ENCODE measurements at places on chromosomes 16 and 17. TPM values are rescaled to one million over a fixed set of nuclear protein-coding genes. Genes with fewer than 3 reads are reported as not detected.

Gene KRTAP2-3
- not detected for polyA plus RNA-seq

Gene TP53TG3
- not detected for polyA plus RNA-seq

Gene KCNJ18
- polyA plus RNA-seq, result not detected

Gene CDT1
- polyA plus RNA-seq, result 14.0 TPM

Gene CCL3
- 11.7 TPM for polyA plus RNA-seq

Gene MYH2
- 0.03 TPM for polyA plus RNA-seq

Gene VMO1
- polyA plus RNA-seq, result 2.1 TPM

Gene EVPL
- 63.2 TPM for polyA plus RNA-seq

Gene ARL5C
- not detected for polyA plus RNA-seq

Gene KRT39
- not detected for polyA plus RNA-seq

- no peak overlapping the region for H3K4me3 ChIP-seq
- peaks cover 13% of the 10 kb centered on the region for H3K4me1 ChIP-seq
Observed at GRCh38 chr17:54944796-54945195, 23.7 kb downstream of the COX11 start.

GRCh38 chr16:76639685-76640289 is 362.6 kb downstream of the CNTNAP4 start:
- DNase-seq, result peak; percentile 29
- H3K27ac ChIP-seq, result no peak overlapping the region
- H3K36me3 ChIP-seq, result no peaks in the 10 kb centered on the region
- H3K4me3 ChIP-seq, result no peak overlapping the region
- no peaks in the 10 kb centered on the region for H3K27me3 ChIP-seq

- H3K36me3 ChIP-seq, result no peaks in the 10 kb centered on the region
- DNase-seq, result no peak
- no peaks in the 10 kb centered on the region for H3K27me3 ChIP-seq
- no peak overlapping the region for H3K27ac ChIP-seq
- H3K4me1 ChIP-seq, result peaks cover 22% of the 10 kb centered on the region
Observed at GRCh38 chr16:57089406-57089805, 3.0 kb upstream of the CPNE2 start.

DNA sequence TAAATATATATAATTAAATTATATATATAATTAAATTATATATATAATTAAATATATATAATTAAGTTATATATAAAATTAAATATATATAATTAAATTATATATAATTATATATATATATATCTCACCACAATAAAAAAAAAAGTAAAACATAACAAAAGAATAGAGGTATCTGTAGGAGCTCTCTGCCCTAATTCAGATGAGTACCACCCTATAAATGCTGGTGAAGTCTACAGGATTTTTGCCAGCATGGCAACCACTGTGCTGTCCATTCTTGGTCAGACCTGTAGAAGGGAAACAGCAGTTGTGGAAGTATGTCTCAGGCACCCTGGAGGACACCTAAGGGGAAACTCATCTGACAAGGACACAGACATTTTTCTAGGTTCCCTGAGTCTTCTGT is 259.7 kb downstream of the PRKCA start:
- H3K27ac ChIP-seq, result no peak overlapping the region
- no peak overlapping the region for H3K4me3 ChIP-seq
- no peaks in the 10 kb centered on the region for H3K4me1 ChIP-seq
- no peaks in the 10 kb centered on the region for H3K36me3 ChIP-seq
- no peaks in the 10 kb centered on the region for H3K27me3 ChIP-seq

- no peaks in the 10 kb centered on the region for H3K36me3 ChIP-seq
- H3K4me1 ChIP-seq, result peaks cover 14% of the 10 kb centered on the region
- no peak for DNase-seq
- no peaks in the 10 kb centered on the region for H3K27me3 ChIP-seq
- peak overlapping the region; percentile 98 for H3K27ac ChIP-seq
Observed at GRCh38 chr16:58128711-58129096, 477 bp downstream of the CFAP20 start.

DNA sequence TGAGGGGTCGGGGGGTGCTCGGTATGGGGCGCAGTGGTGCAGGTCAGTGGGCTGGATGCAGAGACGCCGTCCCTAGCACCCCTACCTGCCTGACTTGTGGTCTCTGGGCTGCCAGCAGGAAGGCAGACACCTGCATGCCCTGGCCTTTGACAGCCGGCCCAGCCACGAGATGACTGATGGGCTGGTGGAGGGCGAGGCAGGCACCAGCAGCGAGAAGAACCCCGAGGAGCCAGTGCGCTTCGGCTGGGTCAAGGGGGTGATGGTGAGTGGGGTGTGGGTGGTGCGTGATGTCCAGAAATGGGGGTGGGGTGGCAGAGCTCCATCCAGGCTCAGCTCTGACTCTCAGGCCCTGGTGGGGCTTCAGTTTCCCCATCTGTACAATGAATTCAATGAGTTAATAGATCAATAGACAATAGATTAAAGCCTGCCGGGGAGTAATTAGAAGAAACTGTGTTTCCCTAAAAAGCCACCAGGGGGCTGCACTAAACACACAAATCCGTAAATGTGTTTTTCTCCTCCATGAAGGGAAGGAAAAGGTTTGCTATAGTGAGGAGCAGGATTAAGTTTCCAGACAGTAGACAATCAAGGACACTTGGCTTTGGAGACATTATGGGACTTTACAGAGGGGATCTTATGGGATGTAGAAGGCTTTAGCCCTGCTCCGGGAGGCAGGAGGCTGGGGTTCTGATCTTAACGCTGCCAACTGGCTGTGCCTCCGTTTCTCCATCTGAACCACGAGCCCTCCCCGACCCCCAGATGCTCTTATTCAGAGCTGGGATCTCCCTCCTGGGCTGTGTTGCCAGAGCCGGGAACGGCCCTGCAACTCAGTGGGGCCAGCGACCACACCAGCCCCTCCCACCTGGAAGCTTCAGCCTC is 2.2 kb downstream of the SLC12A3 start:
- DNase-seq, result no peak
- H3K4me1 ChIP-seq, result peaks cover 5% of the 10 kb centered on the region
- no peaks in the 10 kb centered on the region for H3K27me3 ChIP-seq
- H3K27ac ChIP-seq, result no peak overlapping the region
- H3K4me3 ChIP-seq, result no peak overlapping the region

DNA sequence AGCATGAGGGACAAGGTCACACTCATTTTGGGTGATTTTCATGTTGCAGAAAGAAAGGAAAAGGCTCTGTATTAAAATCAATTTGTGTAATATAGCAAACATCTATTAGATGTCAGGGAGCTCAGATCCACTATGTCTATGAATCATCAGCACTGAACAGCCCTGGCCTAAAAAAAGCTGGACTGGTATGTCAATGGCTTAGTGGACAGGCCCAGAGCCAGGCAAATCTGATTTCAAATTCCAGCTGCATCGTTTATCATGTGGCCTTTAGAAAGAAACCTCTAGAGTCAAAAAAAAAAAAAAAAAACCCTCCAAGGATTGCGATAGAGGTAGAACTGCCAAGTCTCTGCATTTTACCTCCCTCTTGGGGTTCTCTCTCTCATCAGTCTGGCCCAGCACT is 5.4 kb downstream of the GAS7 start:
- H3K4me1 ChIP-seq, result no peaks in the 10 kb centered on the region
- no peak overlapping the region for H3K4me3 ChIP-seq
- H3K27me3 ChIP-seq, result peaks cover 19% of the 10 kb centered on the region
- H3K27ac ChIP-seq, result no peak overlapping the region
- H3K36me3 ChIP-seq, result no peaks in the 10 kb centered on the region

DNA sequence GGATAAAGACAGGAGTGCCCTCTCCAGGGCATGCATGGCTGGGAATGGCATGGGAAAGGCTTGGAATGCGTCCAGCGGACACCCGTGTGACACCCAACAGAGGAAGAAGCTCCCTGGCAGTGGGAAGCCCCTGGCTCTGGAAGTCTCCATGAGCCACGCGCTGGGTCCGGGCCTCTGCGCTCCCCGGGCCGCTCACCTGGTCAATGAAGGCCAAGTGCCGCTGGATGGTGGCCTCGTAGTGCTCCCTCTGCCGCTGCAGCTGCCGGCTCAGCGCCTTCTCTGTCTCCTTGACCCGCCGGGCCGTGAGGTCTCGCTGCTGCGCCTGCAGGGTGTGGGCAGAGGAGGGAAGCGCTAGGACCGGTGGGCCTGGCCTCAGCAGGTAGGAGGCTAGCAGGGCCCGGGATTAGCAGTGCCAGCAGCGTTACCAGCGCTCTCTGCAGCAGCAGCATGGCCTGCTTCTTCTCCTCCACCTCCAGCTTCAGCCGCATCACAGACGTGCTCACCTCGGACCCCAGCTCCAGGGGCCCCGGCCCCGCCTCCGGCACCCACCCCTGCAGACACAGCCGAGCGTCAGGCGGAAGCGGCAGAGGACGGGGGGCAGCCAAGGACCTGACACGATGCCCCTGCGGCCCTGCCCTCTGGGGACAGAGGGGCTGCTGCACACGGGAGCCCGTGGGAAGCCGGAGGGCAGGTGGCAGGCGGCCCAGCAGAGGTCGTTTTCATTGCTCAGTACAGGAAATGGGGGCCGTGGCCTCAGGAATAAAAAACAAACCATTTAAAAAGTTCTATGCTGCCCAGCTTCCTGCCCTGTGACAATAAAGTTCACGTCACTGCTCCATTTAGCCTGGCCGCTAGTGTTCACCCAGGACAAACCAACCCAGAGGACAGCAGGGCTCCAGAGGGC is 26.0 kb downstream of the CEP131 start:
- peaks cover 10% of the 10 kb centered on the region for H3K36me3 ChIP-seq
- peaks cover 5% of the 10 kb centered on the region for H3K4me1 ChIP-seq
- no peak overlapping the region for H3K27ac ChIP-seq
- no peaks in the 10 kb centered on the region for H3K27me3 ChIP-seq
- DNase-seq, result no peak

DNA sequence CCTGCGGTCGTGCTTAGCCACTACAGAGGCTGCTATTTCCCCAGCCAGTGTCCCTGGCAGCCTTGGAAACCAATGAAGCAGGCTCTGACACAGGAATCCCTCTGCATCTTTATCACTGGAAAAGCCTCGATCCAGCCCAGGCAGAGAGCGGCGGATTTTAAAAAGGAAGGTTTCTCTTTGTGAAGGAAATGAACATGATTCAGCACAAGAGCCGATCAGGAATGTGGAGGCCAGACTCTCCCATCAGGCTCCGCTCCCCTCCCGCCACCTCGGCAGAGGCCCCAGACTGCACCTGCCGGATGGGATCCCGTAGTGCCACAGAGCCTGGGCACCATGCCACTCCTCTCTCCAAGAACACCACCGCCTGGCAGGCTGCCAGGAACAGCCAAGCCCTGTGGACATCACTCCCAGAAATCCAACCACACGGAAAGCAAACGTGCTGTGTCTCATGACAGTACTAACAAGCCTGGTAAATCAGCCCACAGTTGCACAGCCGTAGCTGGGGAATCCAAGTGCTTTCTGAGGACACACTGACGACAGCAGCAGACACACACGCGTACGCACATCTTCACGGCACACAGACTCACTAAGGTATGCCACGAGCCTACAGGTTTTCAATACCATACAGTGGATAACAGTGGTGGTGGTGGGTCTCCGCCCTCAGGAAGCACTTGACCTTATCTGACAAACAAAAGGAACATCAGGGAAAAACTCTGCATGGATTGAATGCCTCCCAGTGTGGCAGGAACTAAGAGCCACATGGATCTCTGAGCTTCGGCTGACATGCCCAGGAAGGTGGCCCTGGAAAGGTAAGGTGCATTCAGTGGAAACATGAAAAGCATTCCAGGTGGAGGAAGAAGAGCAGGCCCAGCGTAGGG is 5.4 kb downstream of the LRRC75A start:
- H3K36me3 ChIP-seq, result peaks cover 21% of the 10 kb centered on the region
- DNase-seq, result peak; percentile 78
- no peak overlapping the region for H3K4me3 ChIP-seq
- no peaks in the 10 kb centered on the region for H3K27me3 ChIP-seq
- H3K4me1 ChIP-seq, result peaks cover 75% of the 10 kb centered on the region

DNA sequence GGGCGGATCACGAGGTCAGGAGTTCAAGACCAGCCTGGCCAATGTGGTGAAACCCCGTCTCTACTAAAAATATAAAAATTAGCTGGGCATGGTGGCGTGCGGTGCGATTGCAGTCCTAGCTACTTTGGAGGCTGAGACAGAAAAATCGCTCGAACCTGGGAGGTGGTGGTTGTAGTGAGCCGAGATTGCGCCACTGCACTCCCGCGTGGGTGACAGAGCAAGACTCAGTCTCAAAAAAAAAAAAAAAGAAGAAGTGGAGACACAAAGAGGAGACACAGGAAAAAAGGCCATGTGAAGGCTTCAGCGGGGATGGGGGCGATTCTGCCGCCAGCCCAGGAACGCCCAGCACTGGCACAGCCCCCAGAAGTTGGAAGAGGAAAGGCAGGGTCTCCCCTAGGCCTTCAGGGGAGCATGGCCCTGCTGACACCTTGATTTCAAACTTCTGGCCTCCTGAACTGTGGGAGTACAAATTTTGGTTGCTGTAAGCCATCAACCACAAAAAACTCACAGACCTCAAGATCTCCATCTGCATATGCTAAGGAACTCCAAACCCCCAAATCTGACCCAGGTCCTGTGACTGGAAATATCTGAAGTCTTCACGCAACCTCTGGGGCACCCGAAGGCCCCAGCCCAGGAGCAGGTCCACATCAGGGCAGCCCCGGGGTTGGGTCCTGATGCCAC is 7.0 kb downstream of the SGSH start:
- no peak for DNase-seq
- H3K36me3 ChIP-seq, result peaks cover 92% of the 10 kb centered on the region
- no peak overlapping the region for H3K4me3 ChIP-seq
- H3K4me1 ChIP-seq, result no peaks in the 10 kb centered on the region
- H3K27me3 ChIP-seq, result no peaks in the 10 kb centered on the region

DNA sequence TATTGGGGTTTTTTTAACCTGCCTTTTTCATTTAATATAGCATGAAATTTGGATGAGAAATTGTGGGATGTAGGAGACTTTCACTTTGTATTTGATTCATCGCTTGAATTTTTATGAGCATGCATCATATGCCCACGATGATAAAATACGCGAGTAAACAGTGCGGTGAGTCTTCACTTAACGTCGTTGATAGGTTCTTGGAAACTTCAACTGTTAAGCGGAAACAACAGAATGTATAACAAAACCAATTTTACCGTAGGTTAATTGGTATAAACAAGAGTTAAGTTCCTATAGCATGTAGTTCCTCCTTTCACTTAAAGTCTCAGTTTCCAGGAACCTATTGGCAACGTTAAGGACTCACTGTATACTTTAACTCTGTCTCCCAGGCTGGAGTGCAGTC is 28.7 kb downstream of the MMP15 start:
- DNase-seq, result no peak
- H3K27ac ChIP-seq, result no peak overlapping the region
- H3K27me3 ChIP-seq, result no peaks in the 10 kb centered on the region
- no peaks in the 10 kb centered on the region for H3K4me1 ChIP-seq
- no peaks in the 10 kb centered on the region for H3K36me3 ChIP-seq
- no peak overlapping the region for H3K4me3 ChIP-seq

GRCh38 chr17:32490101-32490482 is 3.3 kb downstream of the CDK5R1 start:
- peaks cover 20% of the 10 kb centered on the region for H3K36me3 ChIP-seq
- no peak overlapping the region for H3K27ac ChIP-seq
- DNase-seq, result no peak
- H3K4me3 ChIP-seq, result no peak overlapping the region
- peaks cover 10% of the 10 kb centered on the region for H3K4me1 ChIP-seq

All from large intestine (tissue), 12 donors.